ENCODE measurements at places on chromosomes 1 and 21. TPM values are rescaled to one million over a fixed set of nuclear protein-coding genes. Genes with fewer than 3 reads are reported as not detected.

The ZNF436 gene
- 4.8 TPM for total RNA-seq

The RCAN3 gene
- total RNA-seq, result 78.8 TPM

The TNFSF18 gene
- total RNA-seq, result not detected

The MORN1 gene
- 6.3 TPM for total RNA-seq

The RIMKLA gene
- 3.0 TPM for total RNA-seq

The TNNI3K gene
- 0.38 TPM for total RNA-seq

All from activated CD4-positive, alpha-beta memory T cell treated with anti-CD3 and anti-CD28 coated beads for 36 hours (primary cell).